Aorta (tissue), 5 donors: ENCODE measurements at places on chromosomes 16 and 17.

DNA sequence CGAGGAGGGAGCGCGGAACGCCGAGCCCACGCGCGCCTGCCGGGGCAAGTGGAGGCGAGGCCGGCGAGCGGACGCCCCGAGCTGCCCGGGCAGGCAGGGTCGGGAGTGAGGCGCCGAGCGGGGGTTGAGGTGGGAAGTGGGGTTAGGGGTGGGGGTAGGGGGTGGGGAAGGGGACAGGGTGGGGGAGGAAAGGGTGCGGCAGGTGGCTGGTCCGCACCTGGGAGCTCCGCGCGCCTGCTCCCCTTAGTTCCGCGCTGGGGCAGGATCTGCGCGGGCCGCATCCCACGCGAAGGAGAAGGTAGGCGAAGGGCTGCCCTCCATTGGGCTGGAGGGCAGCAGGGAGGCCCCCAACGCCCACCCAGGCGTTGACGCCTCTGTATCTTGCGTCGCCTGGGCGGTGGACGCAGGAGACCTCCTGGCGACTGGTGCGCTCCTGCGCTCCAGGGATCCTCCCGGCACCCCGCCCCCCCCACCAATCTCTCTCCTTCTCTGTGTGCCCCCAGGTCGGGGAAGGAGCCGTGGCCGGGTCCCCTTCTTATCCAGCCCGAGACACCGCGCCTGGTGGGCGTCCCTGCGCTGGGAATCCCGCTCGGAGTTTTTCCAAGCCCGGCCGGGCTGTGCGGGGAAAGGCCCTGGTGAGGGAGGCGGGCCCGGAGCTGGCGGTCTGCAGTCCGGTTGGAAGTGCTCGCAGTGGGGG lies 51.3 kb upstream of the AMZ2 start:
- DNase-seq: peak; percentile 78
- no peaks in the 10 kb centered on the region for H3K36me3 ChIP-seq
- no peak overlapping the region for H3K4me3 ChIP-seq
- H3K27ac ChIP-seq: no peak overlapping the region

- no peak within 1 kb of the TSS for H3K4me3 ChIP-seq
- peak; percentile 91 for DNase-seq
- H3K36me3 ChIP-seq: no peaks in the 10 kb centered on the region
- no peaks in the 10 kb centered on the region for H3K27me3 ChIP-seq
Observed at GRCh38 chr17:75087558-75088453, at the start of gene SLC16A5. Gene SLC16A5, plus strand, starts transcription at chr17:75087954. Its CDS starts 5,683 bp downstream, at chr17:75093637.

DNA sequence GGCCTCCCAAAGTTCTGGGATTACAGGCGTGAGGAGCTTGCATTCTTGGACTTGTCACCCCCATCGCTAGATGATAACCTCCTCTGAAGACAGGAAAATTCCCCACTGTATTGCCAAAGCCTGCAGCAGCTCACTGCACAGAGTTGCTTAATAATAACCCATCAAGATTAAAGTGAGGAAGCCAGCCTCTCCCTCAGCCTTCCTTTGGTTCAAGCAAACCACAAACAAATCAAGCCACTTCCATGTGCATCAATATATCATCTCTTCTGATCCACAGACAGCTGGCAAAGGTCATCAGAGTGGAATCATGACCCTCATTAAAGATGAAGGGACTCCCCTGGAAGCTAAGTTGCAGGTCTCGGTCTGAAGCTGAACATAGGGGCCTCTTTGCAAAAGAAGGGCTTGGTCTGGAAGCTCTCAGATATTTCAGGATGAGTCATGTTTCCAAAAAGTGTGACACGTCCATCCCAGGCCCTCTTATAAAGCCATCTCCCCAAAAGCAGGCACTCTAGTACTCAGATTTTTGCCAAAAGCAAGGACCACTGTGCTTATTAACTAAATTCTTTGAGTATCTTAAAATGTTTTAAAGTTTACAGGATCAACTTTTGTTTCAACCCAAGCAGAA lies 4.8 kb downstream of the EMP2 start:
- no peaks in the 10 kb centered on the region for H3K36me3 ChIP-seq
- no peak for DNase-seq
- H3K4me3 ChIP-seq: no peak overlapping the region
- no peaks in the 10 kb centered on the region for H3K27me3 ChIP-seq
- no peak overlapping the region for H3K27ac ChIP-seq

DNA sequence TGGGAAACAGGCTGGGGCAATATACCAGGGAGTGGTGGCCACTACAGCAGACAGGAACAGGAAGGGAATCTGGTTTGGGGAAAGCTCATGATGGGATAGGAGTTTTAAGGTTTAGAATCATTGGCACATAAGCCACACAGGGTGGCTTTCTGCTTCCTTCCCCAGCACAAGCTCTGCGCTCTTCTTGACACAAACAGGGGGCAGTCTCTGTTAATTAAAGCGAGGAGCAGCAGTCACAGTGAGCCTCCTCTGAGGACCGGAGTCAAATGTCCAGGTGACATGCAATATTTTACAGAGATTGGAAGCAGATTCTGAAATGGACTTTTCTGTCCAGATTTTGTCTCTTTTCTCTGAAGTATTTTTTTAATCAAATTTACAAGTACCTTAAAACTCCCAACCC lies 2.8 kb upstream of the SHISA9 start:
- H3K4me1 ChIP-seq: no peaks in the 10 kb centered on the region
- H3K27me3 ChIP-seq: no peaks in the 10 kb centered on the region
- no peak overlapping the region for H3K27ac ChIP-seq
- no peak for DNase-seq

DNA sequence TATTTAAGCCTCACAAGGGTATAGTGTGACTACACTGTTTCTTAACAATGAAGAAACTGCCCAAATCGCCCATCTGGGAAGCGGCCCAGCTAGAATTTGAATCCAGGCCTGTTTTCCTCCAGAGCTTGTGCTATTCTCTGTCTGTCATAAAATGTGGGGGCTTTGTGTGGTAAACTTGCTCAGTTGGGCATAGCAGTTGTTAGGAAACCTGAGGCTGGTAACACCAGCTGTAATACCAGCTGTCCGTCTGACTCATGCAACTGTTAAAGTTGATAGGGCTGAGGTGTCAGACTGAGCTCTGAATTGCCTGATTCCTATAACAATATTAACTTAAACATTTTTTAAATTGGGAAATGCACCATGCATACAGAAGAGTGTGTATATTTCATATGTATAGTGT lies 9.3 kb downstream of the NOD2 start:
- no peak overlapping the region for H3K27ac ChIP-seq
- no peak for DNase-seq
- H3K4me3 ChIP-seq: no peak overlapping the region
- H3K4me1 ChIP-seq: no peaks in the 10 kb centered on the region

GRCh38 chr16:79528338-79528737 lies 72.2 kb downstream of the MAF start:
- no peaks in the 10 kb centered on the region for H3K36me3 ChIP-seq
- DNase-seq: no peak
- H3K4me1 ChIP-seq: peaks cover 2% of the 10 kb centered on the region
- no peak overlapping the region for H3K4me3 ChIP-seq
- no peak overlapping the region for H3K27ac ChIP-seq

GRCh38 chr17:67531291-67531690 lies 154.2 kb downstream of the PITPNC1 start:
- H3K36me3 ChIP-seq: no peaks in the 10 kb centered on the region
- H3K27me3 ChIP-seq: no peaks in the 10 kb centered on the region
- H3K4me3 ChIP-seq: no peak overlapping the region
- no peak overlapping the region for H3K27ac ChIP-seq

DNA sequence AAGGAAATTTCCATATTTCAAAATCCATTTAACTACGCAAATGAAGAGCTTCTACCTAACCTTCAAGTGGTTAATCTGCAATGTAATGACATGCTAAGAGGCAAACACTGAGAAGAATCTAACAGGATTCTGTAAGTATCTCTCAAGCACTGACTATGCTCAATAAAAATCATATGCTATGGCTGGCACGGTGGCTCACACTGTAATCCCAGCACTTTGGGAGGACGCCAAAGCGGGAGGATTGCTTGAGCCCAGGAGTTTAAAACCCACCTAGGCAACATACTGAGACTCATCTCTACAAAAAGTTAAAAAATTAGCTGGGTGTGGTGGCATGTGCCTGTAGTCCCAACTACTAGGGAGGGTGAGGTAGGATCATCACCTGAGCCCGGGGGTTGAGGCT lies 32.7 kb downstream of the GNA13 start:
- H3K4me3 ChIP-seq: no peak overlapping the region
- peaks cover 8% of the 10 kb centered on the region for H3K4me1 ChIP-seq
- no peak for DNase-seq
- H3K27me3 ChIP-seq: no peaks in the 10 kb centered on the region

GRCh38 chr17:68909066-68909465 lies 46.1 kb downstream of the ABCA8 start:
- DNase-seq: peak; percentile 73
- no peak overlapping the region for H3K4me3 ChIP-seq
- peak overlapping the region; percentile 86 for H3K27ac ChIP-seq
- no peaks in the 10 kb centered on the region for H3K36me3 ChIP-seq
- H3K4me1 ChIP-seq: peaks cover 3% of the 10 kb centered on the region

DNA sequence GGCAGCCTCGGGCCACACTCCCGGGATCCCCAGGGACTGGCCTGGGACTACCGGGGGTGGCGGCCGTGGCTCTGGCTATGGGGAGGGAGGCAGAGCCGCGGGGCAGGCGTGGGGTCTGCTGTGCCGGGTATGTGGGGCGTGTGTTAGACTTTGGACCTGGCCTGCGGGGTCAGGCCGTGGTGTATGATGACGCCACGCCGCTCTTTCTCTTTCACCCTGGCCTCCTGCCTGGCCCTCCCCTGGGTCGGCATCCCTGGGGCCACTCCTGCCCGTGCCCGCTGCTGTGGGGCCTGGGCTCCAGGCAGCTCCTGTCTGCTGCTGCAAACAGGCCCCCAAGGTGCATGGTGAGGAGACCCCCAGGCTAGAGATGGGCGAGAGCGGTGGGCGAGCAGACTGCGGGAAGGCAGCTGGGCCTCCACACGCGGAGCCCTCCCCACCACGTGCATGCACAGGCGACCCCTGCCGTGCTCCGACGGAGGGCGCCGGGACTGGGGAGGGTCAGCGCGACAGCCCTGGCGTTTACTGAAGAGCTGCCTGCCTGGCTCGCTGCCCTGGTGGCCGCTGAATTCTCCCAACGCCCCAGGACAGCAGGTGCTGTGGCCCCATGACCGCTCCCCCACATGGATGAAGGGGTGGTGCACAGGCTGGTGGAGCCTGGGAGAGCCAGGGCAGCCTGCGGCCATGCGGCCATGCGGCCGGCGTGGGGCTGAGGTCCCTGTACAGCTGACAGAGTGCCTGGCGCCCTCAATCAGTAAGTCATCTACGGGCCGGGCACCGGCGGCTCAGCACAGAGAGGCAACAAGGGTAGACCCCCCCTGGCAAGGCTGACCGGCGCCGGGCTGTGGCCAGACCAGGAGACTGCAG lies 16.0 kb downstream of the CAPN15 start:
- H3K4me3 ChIP-seq: no peak overlapping the region
- no peak for DNase-seq
- no peak overlapping the region for H3K27ac ChIP-seq
- H3K36me3 ChIP-seq: no peaks in the 10 kb centered on the region
- no peaks in the 10 kb centered on the region for H3K4me1 ChIP-seq

DNA sequence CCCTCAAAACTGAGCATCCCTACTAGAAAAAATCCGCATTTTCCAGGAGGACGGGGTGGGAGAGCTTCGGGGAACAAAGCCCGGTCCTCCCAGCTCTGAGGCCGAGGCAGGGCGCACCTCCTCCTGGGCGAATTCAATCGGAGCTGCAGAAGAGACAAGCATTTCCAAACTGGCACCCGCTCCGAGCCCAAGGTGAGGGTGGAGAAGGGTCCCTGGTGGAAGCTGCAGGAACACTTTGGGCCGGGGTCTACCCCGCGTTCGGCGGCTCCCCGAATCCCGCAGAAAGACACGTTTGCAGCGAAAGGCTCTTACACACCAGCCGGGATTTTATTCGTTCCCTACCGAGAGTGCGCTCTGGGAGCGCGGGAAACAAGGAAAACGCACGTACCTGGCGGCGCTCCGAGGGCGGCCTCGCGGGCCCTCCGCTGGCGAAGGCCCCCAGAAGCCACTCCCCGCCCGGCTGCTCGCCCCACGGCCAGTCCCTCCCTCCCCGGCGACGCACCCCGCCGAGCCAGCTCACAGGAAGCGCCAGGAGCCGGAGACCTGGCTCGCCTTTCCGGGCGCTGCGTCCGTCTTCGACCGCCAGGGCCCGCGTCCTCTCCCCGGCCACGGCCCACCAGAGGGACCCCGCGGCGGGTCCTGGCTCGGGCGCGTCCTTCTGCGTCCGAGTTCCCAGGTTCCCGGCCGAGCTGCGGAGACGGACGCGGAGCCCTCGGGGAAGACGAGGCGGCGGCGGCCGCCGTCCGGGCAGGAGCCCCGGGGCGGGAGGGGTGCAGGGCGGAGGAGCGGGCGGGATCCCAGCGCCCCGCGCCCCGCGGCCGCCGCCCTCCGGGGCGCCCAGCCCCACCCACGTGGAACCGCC lies 49.8 kb upstream of the BAHCC1 start:
- no peaks in the 10 kb centered on the region for H3K27me3 ChIP-seq
- peak overlapping the region; percentile 70 for H3K4me3 ChIP-seq
- peak; percentile 94 for DNase-seq
- H3K36me3 ChIP-seq: no peaks in the 10 kb centered on the region

DNA sequence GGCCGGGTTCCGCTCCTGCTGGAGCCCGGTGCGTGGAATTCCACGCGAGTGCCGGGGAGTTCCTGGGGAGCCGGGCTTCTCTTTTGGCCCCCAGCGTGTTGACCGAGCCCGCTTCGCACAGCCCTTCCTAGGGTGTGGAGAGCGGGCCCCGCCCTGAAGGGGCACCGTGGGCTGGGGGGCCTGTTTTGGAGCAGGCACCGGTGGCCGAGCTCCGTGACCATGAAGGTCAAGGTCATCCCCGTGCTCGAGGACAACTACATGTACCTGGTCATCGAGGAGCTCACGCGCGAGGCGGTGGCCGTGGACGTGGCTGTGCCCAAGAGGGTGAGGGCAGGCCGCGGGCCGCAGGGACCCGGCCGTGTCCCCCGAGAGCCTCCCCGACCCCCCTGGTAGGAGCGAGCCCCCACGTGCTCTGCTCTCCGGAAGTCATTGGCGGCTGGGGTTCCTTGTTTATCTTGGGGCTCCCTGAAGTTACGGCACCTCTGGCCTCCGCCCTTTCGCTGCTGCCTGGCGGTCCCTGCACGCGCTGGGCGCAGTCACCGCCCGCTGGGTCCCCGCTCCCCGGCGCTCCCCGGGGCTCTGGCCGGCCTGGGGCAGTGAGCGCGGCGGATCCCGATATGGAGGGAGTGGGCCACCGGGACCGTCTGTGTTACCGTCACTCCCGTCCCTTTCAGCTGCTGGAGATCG lies 528 bp downstream of the HAGHL start:
- DNase-seq: no peak
- H3K36me3 ChIP-seq: no peaks in the 10 kb centered on the region
- H3K4me3 ChIP-seq: no peak overlapping the region
- no peaks in the 10 kb centered on the region for H3K27me3 ChIP-seq
- H3K4me1 ChIP-seq: no peaks in the 10 kb centered on the region

- no peaks in the 10 kb centered on the region for H3K4me1 ChIP-seq
- H3K27ac ChIP-seq: no peak overlapping the region
- DNase-seq: no peak
Observed at GRCh38 chr17:40921026-40921425, 16.4 kb downstream of the KRT23 start.
